ENCODE measurements at places on chromosomes 13 and 19. TPM values are rescaled to one million over a fixed set of nuclear protein-coding genes. Genes with fewer than 3 reads are reported as not detected.
A peak's percentile ranks its signal among the peaks of the same experiment; 100 is the strongest.

- DNase-seq: no peak
Measured at GRCh38 chr19:51372649-51373504, at the start of gene NKG7. NKG7 (minus strand) TSS chr19:51372654; CDS start chr19:51372535, 119 bp downstream.

- no peak for DNase-seq
Measured at GRCh38 chr13:80888390-80888789, 547.5 kb upstream of the SPRY2 start.

- no peak for DNase-seq
Measured at GRCh38 chr13:25148402-25148771, 23.7 kb downstream of the AMER2 start.

GRCh38 chr13:52765611-52766390 lies 26.2 kb upstream of the CNMD start:
- DNase-seq: no peak

PDX1 gene
- total RNA-seq: not detected

TRPM4 gene
- 18.2 TPM for total RNA-seq

DNA sequence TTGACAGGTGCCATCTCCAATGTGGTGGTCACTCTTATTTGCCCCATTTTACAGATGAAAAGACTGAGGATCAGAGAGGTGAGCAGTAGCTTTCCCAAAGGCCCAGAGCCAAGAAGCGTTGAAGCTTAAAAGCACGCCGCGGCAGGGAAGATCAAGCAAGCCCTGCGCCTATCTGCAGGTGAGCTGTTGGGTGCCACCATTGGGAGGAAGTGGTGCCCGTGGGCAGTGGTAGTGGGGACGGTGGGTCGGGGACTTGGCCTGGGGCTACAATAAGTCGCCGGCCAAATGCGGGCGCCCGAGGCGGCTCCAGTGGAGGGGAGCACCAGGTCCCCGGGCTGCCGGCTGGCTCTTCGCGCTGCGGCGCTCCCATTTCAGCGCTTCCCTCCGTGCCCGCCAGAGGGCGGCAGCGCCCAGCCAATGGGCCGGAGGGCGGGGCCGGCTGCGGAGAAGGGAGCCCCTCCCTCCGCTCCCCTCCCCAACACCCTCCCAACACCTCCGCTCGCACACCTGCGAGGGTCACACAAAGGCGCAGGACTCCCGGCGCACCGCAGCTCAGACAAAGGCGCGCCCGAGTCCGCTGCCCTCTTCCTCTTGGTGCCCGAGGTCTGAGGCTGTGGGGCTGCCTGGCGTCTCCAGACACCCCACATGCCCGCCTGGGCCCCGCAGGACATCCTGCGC lies 744 bp upstream of the POU2F2 start:
- DNase-seq: peak; percentile 61

- no peak for DNase-seq
Measured at GRCh38 chr13:36057041-36057440, 74.1 kb downstream of the DCLK1 start.

KRI1 gene
- total RNA-seq: 7.5 TPM

GRCh38 chr13:96967248-96967745 lies 27.0 kb downstream of the OXGR1 start:
- no peak for DNase-seq

GRCh38 chr13:42048342-42048683 lies at the start of gene DGKH:
DGKH (plus strand) TSS chr13:42048648; CDS start chr13:42048774, 126 bp downstream.
- DNase-seq: no peak

- no peak for DNase-seq
Measured at GRCh38 chr13:31967155-31967554, 64.4 kb upstream of the FRY start.

- no peak for DNase-seq
Measured at GRCh38 chr13:20394169-20394501, 131.5 kb downstream of the CRYL1 start.

CACTIN gene
- 19.8 TPM for total RNA-seq

GRCh38 chr13:92355213-92355612 lies 871.4 kb upstream of the GPC6 start:
- DNase-seq: no peak

- DNase-seq: peak; percentile 8
Measured at GRCh38 chr13:97417698-97418097, 16.3 kb upstream of the RAP2A start.

NLRP5 gene
- total RNA-seq: not detected

GRCh38 chr19:41541990-41542584 lies 33.9 kb upstream of the CEACAM21 start:
- DNase-seq: no peak

DNA sequence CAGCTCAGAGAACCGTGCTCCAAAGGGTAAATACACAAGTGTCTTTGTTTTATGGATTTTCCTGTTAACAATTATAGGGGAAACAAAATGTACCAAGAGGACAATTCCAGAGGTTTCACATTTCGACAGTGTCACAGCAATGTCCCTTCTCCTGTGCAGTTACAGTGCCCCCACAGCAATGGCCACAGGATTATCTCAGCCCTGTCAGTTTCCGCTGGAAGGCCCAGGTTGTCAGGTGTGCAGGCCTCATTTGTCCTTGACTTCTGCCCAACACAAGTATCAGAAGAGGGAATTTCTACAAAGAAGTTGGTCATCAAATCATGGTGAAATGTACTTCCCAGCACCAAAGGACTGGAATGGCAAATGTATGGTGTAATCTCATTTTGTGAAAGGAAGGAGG lies 11.2 kb upstream of the N4BP2L2 start:
- no peak for DNase-seq

DHPS gene
- 111 TPM for total RNA-seq

GRCh38 chr19:47707135-47707925 lies 5.9 kb upstream of the EHD2 start:
- DNase-seq: peak; percentile 41

AP1M1 gene
- total RNA-seq: 81.6 TPM

NBEA gene
- total RNA-seq: 0.51 TPM

DNA sequence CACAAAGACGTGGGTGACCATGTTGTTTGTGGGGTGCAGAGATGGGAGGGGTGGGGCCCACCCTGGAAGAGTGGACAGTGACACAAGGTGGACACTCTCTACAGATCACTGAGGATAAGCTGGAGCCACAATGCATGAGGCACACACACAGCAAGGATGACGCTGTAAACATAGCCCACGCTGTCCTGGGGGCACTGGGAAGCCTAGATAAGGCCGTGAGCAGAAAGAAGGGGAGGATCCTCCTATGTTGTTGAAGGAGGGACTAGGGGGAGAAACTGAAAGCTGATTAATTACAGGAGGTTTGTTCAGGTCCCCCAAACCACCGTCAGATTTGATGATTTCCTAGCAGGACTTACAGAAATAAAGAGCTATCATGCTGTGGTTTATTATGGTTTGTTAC lies 5.6 kb downstream of the KLK2 start:
- DNase-seq: no peak
